IPS-NIHi11 (cell line): ENCODE measurements at places on chromosomes 4 and X.

GRCh38 chr4:101418055-101418454, 70.7 kb upstream of the PPP3CA start:
- DNase-seq: no peak

DNA sequence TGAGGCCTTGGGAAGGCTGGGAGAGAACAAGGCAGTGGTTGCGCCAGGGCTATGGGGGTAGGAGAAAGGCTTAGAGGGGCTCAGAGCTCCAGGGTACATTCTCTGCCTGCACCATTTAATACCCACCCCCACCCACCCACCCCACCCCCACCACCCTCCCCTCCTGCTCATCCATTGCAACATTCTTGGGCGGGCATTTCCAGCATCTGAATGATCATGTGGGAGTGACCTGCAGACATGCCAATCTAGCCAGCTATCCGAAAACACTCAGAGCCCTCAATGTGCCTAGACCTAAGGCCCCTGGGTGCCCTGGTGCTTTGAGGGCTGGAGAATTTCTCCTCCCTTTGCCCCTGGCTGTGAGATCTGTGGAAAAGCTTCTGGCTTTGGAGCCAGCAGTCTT, 3.1 kb downstream of the SLC34A2 start:
- no peak for DNase-seq

DNA sequence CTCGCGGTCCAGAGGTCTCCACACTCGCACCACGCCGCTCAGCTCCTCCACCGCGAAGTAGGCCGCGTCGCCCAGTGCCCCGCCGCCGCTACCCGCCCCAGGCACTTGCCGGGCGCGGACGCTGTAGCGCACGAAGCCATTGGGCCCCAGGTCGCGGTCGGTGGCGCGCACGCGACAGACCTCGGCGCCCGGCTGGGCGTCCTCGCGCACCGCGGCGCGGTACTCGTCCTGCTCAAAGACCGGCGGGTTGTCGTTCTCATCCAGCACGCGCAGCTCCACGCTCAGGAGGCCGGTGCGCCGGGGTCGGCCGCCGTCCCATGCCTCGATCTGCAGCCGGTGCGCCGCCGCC, 1.4 kb downstream of the DCHS2 start:
- peak; percentile 70 for DNase-seq

DNA sequence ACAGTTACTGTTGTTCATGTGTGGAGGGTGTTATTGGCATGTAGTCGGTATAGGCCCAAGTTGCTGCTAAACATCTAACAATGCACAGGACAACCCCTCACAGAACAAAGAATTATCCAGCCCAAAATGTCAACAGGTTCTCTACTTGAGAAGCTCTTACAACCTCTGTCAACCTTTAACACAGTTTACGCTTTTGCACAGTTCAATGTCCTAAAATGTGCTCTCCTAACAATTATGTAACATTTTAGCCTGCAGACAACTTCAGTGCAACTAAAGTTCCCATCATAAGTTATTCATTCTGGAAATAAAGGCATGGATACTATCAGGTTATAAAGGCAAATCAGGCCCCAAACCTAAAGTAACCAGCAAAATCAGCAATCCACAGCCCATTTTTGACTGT, 66.2 kb downstream of the ASB9 start:
- DNase-seq: no peak

GRCh38 chr4:65918212-65918611, 247.9 kb upstream of the EPHA5 start:
- DNase-seq: peak; percentile 22

DNA sequence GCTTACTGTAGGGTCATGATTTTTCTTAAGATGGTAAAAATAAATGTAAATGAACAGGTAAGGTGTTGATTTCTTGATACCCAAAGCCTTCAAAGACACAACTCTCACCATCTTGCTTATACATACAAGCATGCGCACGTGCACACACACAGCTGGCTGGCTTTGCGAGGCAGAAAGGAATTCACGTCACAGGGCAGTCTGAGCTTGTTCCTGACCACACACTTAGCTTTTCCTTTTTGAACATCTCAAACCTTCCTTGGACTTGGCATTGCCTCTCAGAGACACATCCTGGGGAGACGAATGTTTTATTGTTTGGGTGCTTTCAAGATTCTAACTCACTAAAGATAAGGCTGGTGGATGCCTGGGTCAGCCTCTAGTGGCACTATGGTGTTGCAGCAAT, 175.0 kb downstream of the NHS start:
- no peak for DNase-seq

GRCh38 chrX:46247456-46247855, 297.8 kb downstream of the ZNF674 start:
- no peak for DNase-seq

GRCh38 chr4:39719804-39720580, 22.1 kb downstream of the UBE2K start:
- DNase-seq: no peak

DNA sequence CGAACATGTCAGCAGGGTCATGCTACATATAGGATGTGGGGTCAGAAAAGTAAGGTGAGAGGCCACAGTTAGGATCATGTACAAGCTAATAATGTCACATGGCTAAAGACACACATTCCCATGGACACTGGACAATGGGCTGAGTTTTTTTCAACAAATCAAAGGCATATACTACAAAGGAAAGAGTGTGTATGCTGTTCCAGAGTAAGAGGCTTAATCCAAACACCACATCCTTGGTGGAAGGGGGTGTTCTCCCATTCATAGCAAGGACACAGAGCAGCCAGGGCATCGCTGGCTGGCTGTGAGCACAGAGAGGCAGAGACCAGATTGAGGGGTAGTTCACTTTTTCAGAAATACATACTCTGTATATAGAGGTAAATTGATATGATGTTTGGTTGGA, 131.7 kb downstream of the MGST2 start:
- no peak for DNase-seq

DNA sequence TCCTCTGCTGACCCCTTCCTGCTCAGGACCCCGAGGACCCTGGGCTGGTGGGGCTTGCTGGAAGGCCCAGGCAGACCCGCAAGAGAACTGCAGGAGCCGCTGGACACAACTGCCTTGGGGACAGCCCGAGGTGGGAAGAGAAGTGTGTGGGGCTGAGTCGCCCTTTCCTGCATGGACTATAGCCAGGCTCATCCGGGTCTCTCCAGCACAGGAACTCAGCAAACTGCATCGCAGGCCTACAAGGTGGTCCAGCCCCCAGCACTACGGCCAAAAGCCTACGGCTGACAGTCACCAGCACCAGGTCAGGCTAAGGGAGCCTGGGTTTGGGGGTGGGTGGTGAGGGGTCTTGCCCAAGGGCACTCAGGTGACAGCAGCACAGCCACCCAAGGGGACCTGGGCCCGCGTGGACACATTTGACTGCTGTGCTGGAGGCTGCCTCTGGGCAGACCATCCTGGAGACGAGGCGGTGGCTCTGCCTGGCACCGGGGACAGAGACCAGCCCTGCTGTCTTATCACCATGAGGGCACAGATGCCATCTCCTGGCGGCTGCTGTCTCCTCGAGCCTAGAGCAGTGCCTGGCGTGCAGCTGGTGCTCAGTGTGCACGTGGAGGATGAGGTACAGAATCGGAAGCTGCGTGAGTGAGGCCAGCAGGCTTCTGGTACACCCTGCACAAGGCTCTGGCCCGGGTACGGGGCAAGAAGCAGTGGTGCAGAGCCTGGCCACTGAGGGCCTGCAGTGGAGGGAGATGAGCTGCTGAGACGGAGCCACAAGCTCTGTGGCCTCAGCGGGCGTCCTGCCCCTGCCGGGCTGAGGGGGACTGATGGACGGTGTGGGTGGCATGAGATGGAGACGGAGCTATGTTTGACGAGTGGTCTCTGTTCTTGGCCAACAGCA, 15.1 kb downstream of the LRPAP1 start:
- no peak for DNase-seq

DNA sequence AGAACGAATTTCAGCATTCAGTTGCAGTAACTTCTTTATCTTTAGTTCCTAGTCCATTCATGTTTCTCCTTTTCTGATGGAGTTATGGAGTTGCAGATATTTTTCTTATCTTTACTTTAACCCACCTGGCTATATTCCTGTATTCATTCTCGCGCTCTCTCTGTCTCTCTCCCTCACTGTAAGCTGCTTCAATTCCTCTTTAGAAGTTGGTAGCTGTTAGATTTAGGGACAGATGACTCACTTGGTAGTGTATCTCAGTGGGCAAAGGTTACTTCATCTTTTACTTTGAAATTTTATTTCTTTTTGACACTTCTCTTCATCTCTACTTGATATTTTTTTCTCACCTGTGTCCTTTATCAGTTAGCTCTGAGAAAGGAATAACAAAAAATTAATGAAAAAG, 49.6 kb upstream of the BRS3 start:
- no peak for DNase-seq

GRCh38 chr4:76074468-76074867, at the start of gene ART3:
Gene ART3, plus strand, starts transcription at chr4:76074709. Its CDS starts 1,181 bp downstream, at chr4:76075890.
- no peak for DNase-seq

DNA sequence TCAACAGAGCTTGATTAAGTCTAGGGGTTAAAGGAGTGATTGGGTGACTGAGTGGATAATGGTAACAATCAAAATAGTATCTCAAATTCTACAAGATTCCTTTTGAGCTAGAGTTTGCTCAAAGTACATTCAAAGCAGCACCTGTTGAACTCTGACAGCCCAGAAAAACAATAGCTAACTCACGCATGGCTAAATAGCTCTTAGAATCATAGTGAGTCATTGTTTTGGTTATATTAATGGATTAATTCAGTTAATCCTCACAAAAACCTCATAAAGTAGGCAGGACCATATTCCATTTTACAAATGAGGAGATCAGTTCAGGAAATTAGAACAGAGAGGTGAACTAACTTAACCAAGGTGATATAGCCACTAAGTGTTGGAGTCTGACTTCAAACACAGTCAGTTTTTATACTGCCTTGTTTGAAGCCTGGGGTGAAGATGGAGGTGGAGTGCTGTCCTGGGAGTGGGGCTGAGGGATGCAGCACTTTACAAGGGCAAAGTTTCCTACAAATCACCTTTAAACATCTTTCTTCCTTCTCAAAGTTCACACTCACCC, 35.9 kb upstream of the PPM1K start:
- DNase-seq: no peak

DNA sequence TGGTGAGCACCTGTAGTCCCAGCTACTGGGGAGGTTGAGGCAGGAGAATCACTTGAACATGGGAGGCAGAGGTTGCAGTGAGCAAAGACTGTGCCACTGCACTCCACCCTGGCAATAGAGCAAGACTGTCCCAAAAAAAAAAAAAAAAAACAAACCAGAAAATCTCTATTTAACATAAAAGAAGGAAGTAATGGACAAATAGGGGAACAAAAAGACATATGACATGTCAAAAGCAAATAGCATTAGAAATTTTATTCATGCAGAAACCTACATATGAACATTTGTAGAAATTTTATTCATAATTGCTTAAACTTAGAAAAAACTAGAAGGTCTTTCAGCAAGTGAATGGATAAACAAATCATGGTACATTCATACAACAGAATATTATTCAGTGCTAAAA, 97.1 kb upstream of the SH3RF1 start:
- DNase-seq: no peak

- DNase-seq: no peak
Measured at GRCh38 chrX:123454712-123455431, 270.8 kb downstream of the GRIA3 start.

DNA sequence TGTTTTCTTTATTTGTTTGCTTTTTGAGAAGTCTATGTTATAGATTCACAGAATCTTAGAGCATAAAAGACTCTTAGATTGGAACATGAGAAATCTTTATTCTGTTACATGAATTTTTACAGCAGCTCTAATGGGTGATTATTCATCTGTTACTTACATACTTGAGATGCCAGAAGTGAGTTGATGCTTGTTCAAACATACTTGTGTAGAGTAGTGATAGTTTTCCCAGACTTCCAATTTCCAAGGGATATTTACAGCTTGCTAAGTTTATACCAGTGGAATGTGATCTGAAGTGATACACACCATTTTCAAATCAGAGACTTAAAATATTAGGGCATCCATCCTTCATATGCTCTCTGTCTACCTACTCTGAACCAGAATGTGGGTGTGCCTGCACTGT, 252.9 kb upstream of the SMIM31 start:
- DNase-seq: no peak

GRCh38 chr4:116092961-116093360, 979.5 kb upstream of the NDST4 start:
- no peak for DNase-seq

GRCh38 chrX:130705591-130705990, 197.4 kb downstream of the ENOX2 start:
- DNase-seq: no peak

DNA sequence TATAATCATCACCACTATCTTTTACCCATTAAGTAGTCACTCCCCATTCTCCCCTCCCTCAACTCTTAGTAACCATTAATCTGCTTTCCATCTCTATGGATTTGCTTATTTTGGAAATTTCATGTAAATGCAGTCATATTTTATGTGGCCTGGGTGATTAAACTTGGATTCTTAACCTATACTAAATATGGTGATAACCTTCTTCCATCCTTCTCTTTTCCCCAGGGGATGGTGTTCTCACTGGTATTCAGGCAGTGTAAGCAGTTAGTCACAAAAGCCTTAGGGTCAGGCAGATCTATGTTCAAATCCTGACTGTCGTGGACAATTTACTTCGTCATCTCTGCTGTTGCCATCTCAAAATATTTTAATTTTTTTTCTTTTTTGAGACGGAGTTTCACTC, 29.6 kb downstream of the RAB40AL start:
- no peak for DNase-seq

GRCh38 chrX:150573702-150574101, 5.3 kb downstream of the MTM1 start:
- DNase-seq: no peak

DNA sequence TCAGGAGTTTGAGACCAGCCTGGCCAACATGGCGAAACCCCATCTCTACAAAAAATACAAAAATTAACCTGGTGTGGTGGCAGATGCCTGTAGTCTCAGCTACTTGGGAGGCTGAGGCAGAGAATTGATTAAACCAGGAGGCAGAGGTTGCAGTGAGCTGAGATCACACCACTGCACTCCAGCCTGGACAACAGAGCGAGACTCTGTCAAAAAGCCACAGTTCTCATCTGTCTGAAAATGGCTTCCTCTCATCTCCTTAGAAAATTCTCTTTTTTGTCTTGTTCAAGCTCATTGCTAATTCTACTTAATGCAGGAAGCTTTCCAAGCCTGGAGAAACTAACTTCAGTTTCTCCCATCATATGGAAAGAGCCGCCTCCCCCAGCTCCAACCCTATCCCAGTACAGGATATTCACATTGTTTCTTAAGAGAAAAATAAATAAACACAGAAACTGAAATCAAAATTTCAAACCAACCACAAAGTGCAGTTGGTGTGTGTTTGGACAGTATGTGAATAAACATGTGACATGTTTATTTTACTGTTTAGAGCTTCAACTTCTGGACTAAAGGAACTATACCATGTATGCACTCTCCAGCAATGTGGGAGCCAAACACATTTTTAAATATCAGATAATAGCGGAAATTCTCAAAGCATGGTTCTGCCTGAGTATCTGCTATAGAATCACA, 55.0 kb upstream of the GAB1 start:
- DNase-seq: no peak

GRCh38 chr4:121139533-121140222, 24.4 kb downstream of the TNIP3 start:
- no peak for DNase-seq

DNA sequence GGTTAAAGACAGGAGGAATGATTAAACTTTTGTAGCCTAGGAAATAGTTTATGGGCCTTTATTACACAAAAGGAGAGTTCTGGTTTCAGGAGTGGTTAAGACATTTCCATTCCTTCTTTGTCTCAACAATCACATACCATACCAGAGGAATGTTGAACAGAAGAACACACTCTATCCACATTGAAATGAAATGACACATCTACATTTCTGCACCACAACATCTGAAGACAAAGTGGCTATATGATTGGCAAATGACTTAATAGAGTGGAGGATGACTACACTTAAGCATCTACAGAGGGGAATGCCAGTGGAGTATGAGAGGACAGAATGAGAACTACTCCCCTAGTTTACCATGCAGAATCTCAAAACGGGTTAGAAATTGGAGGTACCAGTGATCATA, 8.0 kb downstream of the CYP2U1 start:
- DNase-seq: no peak
